HCT116 (cell line): ENCODE measurements at places on chromosomes 7 and 10. TPM values are rescaled to one million over a fixed set of nuclear protein-coding genes. Genes with fewer than 3 reads are reported as not detected.

DNA sequence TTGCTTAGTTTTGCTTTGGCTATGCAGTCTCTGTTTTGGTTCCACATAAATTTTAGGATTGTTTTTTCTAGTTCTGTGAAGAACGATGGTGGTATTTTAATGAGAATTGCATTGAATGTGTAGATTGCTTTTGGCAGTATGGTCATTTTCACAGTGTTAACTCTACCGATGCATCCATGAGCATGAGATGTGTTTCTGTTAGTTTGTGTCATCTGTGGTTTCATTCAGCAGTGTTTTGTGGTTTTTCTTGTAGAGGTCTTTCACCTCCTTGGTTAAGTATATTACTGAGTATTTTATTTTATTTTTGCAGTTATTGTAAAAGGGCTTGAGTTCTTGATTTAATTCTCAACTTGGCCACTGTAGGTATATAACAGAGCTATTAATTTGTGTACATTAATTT is 78.2 kb upstream of the ZNF92 start:
- no peak for DNase-seq

DNA sequence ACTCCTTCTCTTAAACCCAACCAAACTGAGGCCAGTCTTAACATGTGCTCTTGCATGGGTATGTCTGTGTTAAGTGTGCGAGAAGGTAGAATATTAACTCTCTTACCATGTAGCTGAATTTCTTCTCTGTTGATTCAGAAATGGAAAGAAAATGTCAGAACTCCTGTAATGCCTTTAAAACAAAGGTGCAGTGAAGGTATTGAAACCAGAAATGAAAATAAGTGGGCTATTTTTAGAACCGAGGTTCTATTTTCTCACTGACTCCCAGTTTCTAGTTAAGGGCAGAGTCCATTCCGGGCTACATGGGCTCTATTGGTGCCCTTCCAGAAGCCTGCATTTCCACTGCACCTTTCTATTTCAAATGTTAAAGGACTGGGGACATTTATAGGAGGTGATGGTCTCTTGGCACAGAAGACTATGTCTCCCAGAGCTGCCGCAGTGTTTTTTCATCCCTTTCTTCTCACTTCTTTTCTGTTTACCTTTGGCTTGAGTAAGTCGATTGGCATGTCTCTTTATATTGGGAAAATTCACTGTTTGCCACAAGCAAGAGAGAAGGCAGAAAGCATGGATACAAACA is 174.9 kb downstream of the LRMDA start:
- DNase-seq = no peak

DNA sequence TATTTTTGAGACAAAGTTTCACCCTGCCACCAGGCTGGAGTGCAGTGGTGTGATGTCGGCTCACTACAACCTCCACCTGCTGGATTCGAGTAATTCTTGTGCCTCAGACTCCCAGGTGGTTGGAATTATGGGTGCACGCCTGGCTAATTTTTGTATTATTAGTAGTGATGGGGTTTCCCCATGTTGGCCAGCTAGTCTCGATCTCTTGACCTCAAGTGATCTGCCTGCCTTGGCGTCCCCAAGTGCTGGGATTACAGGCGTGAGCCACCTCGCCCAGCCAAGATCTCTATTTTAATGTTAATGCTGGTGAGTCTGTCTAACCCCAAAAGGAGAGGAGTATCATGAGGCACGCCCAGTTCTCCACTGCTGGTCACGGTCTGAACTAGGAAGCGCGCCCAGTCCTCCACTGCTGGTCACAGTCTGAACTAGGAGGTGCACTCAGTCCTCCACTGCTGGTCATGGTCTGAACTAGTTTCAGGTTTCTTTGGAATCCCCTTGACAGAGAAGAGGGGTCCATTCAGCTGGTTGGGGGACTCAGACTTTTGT is 5.6 kb upstream of the LRRC27 start:
- no peak for DNase-seq

GRCh38 chr10:44197646-44198045 is 187.3 kb downstream of the CXCL12 start:
- no peak for DNase-seq

DNA sequence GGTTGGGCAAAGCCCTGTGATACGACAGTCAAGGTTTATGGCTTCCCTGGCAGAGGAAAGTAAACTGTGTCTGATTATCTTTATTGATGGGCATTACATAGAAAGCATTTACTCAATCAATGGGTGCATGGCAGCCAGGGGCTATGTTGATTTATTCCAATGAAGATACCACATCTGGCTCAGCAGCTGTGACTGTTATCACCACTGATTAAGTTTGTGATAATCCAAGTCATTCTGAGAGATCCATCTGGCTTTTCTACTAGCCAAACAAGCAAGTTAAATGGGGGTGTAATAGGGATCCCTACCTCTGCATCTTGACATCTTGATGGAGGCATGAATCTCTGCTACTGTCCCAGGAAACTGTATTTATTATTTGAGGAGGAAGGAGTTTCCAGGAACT is 86.7 kb downstream of the KLF6 start:
- no peak for DNase-seq

GRCh38 chr10:87552248-87552929 is 47.7 kb downstream of the MINPP1 start:
- no peak for DNase-seq

DNA sequence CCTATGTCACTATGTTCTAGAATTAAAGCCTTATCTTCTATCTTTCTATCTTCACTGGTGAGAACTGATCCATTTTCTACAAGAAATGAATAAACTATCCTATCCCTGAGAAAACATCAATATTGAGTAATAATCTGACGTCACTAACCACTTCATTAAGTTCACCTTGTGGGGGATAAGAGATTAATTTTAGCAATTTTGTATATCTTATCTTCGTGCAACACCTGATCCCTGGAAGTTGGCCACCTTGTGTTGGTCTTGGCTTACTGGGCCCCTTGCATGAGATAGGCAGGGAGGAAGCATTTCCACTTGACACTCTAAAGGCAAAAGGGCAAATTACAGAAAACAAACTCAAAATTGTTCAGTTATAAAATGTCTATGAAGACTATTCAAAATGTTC is 20.1 kb upstream of the OR6B1 start:
- DNase-seq = no peak

DNA sequence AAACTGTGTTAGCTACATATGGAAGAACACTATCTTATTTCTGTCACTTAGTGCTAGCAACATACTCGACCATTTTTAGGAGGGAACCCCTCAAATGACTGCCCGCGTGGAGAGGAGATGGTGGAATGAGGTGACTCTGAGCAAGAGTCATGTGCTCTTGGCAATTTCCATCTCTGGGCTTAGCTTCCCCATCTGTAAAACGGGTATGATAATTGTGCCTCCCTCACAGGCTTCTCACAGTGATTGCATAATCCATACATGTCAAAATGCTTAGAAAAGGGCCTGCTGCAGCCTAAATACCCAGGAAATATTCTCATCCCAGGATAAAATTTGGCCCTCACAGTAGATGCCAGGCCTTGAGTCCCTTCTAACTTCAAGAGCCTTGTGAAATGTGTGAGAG is 86.6 kb downstream of the WDFY4 start:
- DNase-seq = no peak

- peak; percentile 16 for DNase-seq
These were observed 30.4 kb downstream of the ZNF92 start for GRCh38 chr7:65404020-65404419.

GRCh38 chr10:70221030-70221429 is 12.2 kb downstream of the PPA1 start:
- no peak for DNase-seq

DNA sequence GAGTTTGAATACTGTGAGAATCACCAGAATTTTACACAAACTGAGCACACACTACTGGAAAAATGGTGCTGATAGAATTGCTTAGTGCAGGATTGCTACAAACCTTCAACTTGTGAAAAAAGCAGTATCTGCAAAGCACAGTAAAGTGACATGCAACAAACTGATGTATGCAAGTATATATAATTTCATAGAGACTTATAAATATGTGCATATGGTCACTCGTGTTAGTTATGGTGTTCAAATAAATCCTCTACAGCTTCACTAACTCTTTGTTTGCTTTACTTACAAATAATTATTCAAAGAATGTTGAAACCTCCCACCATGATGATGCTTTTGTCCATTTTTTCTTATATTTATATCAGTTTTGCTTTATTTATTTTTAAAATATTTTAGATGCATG is 1130.9 kb upstream of the CELF2 start:
- no peak for DNase-seq

DNA sequence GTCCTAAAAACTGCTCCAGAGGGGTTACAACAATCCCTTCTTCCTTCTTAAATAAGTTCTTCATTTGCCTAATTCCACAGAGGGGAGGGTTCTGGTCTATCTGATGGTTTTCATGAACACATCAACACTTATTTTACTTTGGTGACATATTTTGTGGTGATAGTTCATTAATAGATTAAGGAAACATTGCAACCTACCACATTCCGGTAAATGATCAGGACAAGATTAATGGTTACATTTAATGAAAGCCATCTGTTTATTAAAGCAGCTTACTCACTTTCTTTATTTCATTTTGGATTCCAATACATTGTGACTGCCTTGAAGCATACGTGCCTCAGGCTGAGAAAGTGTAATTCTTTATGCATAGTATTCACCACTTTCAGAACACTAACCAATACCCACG is 101.0 kb downstream of the SKIDA1 start:
- no peak for DNase-seq

DNA sequence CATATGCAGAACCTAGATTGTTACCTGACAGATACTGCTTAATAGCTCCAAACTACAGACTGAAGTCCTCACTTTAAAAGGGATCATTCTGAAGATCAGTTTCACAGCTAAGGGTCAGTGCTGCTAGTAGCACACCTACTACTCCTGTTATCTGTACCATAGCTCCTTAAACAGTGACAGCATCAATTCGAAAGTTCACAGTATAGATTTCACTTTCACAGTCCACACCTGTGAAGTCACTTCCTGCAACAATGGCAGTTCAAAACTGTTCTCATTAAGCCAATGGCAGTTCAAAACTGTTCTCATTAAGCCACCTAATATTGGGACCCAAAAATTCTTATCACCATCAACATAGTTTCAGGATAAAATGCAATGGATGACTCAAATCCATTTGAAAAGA is 10.7 kb upstream of the FHIP2A start:
- DNase-seq = no peak

DNA sequence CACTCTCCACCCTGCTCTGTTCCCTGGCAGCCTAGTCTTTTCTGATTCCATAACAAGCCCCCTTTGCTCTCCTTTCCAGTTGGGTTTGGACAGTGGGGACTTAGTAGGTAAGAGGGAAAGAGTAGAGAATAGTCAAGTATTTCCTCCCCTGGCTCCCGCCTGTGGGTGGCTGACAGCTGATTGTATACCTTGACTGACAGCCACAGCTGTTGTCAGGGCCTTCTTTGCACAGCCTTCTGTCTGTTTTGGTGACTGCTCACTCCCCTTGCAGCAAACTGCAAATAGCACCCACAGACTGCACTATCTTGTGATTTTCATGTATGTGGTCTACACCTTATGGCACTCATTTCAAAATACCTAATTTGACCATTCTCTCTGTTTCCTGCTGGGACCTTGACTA is 486.3 kb downstream of the ACTR3B start:
- DNase-seq = no peak

DNA sequence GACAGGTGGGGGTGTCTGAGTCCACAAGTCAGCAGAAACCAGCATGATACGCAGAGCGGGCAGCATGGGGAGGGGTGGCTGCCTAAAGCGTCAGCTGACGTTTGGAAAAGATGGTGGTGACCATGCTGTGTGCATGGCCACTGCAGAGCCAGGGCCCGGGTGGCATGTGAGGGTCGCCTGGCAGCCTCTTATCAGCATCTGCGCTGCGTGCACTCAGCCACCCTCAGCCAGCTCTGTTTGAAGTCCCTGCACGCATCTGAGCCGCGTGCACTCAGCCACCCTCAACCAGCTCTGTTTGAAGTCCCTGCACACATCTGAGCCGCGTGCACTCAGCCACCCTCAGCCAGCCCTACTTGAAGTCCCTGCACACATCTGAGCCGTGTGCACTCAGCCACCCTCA is 61.5 kb downstream of the WDR37 start:
- no peak for DNase-seq

- DNase-seq = no peak
These were observed 86.4 kb downstream of the SNX10 start for GRCh38 chr7:26378016-26378415.

DNA sequence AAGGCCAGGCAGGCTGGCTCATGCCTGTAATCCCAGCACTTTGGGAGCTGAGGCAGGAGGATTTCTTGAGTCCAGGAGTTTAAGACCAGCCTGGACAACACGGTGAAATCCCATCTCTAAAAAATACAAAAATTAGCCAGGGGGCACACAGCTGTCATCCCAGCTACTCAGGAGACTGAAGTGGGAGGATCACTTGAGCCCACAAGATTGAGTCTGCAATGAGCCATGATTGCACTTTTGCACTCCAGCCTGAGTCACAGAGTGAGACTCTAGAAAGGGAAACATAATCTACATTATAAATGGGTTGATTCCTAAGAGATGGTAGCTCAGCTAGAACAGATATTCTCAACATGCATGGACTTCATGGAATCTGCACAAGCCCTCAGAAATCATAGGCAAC is 6.3 kb upstream of the LIPF start:
- no peak for DNase-seq

DNA sequence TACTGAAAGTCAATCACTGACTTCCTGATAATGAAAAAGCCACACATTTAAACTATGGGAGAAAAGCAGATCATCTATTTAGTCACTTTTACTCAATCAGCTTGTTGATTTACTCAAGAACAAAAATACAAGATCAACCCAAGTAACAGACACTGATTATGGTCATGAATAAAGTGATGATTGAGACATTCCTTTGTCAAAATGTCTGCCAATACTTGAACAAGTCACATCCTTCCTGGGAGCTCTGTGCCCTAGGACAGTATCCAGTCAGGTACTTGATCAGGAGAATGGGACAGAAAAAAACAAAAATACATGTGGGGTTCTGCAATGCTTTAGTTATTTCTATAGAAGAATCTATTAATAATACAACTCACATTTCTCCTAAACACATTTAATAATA is 150.0 kb upstream of the NEBL start:
- no peak for DNase-seq

GRCh38 chr10:110893559-110894179 is 21.9 kb downstream of the PDCD4 start:
- DNase-seq = peak; percentile 45

DNA sequence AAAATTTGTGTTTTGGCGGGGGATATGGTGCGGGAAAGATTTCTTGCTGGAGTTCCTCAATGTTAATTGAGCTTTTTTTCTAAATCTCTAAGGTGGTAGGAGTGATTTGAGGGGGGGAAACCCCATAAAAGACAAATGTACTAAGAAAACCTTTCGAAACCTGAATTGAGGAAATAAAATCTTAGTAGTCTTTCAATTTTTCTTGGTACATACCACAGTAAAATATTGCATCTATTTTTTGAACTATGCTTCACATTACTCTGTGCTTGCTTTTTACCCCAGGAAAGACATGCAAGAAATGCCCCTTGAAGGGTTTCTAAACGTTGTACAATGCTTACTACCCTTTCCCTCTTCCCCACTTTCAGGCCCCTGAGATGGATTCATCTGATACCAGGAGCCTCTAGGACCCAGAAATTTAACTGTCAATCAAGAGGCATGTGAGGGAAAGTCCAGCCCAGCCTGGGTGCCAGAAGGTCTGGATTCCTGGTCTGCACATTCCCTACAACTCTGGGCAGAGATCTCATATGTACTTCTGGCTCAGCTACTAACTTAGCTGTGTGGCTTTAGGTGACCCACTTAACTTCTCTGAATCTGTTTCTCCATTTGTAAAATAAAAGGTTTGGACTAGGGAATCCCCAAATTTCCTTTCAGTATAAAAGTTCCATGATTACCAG is 5.8 kb upstream of the PDCD4 start:
- no peak for DNase-seq

CASD1 gene
- total RNA-seq = 5.8 TPM

PTPN20 gene
- not detected for total RNA-seq

GALNT17 gene
- not detected for total RNA-seq

ORC5 gene
- 30.2 TPM for total RNA-seq

RGS10 gene
- total RNA-seq = 96.7 TPM

CRPPA gene
- total RNA-seq = 1.6 TPM

PRF1 gene
- 6.4 TPM for total RNA-seq
